ENCODE measurements at places on chromosomes 2 and 18.

- peak; percentile 39 for DNase-seq
Measured at GRCh38 chr2:20444101-20444992, 2.5 kb upstream of the RHOB start.

DNA sequence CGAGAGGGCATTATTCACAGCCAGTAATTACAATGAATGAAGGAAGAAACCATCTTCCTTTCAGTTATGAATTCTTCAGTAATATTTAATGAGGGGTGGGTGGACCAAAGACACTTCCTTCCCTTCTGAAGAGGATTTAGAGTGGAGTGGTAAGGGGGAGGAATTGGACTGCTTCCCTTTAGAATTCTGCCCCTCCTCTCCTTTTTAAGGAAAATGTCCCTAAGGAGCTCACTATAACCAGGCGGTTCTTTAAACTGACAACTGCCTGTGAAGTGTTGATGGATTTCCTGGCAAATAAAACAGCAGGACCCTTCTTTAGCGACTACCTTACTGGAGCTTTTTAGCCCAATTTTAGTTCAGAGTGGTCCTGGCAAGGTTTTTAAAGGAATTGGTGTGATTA lies 86.4 kb downstream of the LIMS1 start:
- DNase-seq, result no peak

DNA sequence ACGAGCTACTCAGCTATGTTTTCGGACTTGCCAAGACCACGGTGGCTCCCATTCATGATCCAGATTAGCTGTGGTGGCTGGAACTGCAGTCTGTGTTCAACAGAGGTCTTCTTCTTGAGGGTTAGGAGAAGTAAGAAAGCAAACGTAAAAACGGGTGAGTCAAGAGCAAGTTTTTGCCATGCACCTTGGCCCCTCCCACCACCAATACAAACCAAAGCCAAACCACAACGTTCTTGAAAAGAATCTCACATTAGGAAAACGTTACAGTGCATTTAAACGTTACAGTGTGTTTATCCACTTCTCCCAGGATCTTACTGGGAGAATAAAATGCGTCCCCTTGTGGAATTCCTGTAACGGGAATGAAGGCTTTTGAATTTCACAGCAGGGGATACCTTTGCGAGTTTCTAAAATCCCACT lies 725 bp downstream of the FBXO48 start:
- DNase-seq, result peak; percentile 86

DNA sequence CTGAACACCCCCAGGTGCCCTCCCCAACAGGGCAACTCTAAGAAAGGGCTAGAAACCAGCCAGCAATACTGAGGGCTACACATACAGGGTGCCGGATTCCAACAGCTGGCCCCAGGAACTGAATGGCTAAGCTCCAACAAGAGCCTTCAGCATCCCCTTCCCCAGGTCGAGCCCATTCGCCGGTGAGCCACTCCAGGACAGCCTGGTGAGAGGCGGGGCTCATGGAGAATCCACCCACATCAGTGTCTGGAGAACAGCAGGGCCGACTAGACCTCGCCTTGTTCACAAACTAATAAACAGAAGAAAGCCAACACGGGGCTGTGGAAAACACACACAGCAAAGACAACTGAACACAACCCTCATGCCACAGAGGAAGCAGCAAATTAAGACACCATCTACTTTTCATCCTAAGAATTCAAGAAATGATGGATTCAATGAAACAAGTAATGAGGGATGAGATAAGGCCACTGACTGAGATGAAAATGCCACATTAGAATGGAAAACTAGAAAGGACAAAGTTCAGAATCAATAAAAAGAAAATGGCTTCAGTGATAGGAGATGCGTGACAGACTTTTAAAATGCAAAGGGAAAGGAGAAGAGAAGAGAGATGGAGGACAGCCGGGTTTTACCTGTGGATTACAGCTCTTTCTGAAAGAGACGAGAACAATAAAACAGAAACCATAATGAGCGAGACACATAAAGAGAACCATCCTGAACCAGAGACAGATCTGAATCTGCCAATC lies 8.2 kb downstream of the PER2 start:
- DNase-seq, result no peak

- no peak for DNase-seq
Measured at GRCh38 chr2:227728035-227728434, at the start of gene SCYGR7. SCYGR7 (plus strand) TSS chr2:227728335; CDS start chr2:227728335, 0 bp downstream.

DNA sequence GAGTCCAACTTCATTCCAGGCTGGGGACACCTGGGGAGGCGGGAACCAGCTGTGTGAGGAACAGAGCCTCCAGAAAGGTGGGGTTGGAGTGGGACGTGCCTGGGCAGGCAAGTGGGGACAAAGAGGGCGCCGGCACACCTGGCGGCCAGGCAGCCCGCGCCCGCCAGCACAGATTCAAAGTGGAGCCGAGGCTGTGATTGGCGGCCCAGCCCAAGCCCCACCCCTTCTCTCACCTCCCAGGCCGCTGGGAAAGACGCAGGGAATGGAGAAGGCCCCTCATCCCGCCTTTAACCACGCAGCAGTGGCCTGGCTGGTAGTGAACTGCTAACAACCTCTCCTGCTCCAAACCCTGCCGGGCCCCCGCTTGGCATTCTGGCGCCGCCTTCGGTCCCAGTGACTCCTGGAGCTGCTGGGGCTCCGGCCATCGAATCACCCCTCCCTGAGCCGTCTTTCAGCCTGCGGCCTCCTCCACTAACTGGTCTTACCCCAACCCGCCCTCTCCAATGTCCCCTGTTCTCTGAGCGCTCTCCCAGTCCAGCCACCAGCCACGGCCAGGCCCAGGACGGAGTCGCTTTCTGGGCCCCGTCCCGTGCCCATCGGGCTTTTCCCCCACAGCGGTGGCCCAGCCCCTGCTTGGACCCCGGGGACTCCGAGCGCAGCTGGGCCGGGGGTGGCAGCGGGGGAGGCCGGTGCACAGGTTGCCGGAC lies 27.9 kb upstream of the PTMA start:
- DNase-seq, result no peak

GRCh38 chr18:55376387-55376786 lies 211.6 kb downstream of the TCF4 start:
- DNase-seq, result no peak

- DNase-seq, result peak; percentile 31
Measured at GRCh38 chr2:15797939-15798281, 142.4 kb upstream of the MYCN start.

DNA sequence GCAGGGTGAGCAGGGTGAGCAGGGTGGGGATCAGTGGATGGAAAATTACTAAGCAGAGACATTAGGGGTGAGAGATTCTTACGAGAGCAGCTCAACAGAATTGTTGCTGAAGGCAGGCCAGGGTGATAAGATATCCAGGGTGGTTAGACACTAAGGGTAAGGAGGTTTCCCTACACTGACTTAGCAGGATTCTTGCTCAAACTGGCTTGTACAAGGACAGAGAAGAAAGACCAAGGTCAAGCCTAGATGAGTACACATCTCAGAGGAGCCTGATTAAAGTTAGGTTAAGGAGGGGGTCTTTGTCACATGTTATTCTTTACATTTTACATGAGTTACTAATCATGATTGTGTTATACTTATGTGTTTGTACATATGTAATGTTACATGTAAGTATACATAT lies 262.8 kb upstream of the FANCL start:
- no peak for DNase-seq

- no peak for DNase-seq
Measured at GRCh38 chr2:200856806-200857205, 7.7 kb downstream of the CLK1 start.

- DNase-seq, result no peak
Measured at GRCh38 chr2:134461511-134461910, 207.6 kb downstream of the MGAT5 start.

- no peak for DNase-seq
Measured at GRCh38 chr18:76573325-76574025, 78.4 kb upstream of the ZNF516 start.

DNA sequence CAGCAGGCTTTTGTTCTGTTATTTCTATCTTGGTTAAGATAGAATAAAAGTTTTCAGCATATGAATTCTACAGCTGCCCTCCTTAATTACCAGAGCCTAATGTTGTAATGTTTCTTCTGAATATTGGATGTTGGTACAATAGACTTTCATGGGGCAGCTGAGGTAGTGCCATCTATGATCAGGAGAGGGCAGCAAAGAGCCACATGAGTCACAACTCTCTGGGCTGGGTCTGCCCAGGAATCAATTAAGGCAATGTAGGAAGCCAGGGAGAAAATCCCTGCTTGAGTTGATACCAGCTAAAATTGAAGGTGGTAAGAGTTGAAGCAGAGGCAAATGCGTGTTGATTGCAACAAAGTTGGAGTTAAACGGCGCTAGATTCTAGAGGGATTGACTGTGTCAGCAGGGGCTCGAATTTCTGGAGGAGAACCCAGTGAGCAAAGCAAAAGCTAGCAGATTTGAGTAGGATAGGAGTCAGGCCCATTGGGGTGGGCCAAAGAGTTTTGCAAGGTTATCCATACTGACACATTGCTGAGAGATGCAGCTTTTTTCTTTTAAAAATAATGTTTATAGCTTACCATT lies 10.6 kb upstream of the MC5R start:
- DNase-seq, result peak; percentile 83

GRCh38 chr2:211084352-211084751 lies 528.0 kb downstream of the CPS1 start:
- DNase-seq, result no peak

DNA sequence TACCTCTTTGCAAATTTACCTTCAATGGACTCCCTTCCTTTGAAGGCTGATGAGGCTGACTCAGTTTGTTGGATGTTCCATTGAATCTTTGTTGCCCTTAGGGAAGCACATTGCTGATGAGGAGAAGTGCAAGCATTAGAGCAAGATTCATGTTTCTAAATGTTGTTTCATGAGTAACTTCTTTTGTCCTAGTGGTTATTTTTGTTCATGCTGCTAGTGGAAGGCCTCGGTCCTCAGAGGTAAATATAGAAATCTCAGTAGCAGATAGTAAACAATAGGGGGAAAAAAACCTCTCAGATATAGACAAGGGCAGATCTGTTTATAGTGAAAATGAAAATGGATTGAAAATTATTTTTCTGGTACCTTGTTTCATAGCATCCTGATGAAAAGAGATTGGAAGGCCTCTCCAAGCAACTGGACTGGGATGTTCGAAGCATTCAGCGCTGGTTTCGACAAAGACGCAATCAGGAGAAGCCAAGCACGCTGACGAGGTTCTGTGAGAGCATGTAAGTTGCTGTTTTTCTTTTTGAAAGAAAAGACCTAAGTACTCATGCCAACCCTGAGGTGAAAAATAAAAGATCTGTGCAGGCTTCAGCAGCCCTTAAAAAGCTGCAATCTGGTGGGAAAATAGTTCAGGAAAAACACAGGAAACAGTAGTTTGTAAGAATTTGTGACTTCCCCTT lies 104.9 kb downstream of the CERS6 start:
- no peak for DNase-seq

DNA sequence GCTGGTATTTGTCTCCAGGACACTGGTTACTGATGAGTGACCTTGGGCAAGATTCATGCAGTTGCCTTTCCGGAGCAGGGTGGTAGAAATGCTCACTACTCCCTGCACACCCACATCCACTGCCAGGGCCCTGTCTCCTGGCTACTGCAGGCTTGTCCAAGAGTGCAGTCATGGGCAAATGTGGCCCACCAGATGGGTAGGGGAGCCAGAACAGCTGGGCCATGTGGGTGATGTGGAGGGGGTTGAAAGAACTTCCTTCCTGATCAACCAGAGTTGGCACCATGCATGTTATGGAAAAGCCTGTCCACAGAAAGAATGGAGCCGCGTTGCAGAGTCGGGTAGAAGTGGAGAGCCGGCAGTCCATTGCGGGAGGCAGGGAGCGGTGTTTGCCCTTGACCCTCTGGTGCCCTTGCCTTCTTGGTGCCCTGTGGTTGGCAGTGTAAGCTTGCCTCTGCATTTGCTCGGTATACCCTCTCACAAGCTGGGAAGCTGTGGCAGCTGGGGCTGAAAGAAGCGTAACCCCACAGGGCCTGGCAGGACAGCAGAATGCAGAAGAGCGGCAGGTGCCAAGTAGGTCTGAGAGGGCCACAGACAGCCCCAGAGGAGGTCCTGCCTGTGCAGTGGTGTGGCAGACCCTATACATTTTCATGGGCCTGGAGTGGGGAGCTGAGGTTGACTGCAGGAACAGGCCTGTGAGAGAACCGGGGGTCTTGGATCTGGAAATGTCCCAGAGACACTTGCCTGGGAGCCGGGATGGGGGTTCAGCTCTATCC lies 253.2 kb downstream of the TFCP2L1 start:
- DNase-seq, result no peak

DNA sequence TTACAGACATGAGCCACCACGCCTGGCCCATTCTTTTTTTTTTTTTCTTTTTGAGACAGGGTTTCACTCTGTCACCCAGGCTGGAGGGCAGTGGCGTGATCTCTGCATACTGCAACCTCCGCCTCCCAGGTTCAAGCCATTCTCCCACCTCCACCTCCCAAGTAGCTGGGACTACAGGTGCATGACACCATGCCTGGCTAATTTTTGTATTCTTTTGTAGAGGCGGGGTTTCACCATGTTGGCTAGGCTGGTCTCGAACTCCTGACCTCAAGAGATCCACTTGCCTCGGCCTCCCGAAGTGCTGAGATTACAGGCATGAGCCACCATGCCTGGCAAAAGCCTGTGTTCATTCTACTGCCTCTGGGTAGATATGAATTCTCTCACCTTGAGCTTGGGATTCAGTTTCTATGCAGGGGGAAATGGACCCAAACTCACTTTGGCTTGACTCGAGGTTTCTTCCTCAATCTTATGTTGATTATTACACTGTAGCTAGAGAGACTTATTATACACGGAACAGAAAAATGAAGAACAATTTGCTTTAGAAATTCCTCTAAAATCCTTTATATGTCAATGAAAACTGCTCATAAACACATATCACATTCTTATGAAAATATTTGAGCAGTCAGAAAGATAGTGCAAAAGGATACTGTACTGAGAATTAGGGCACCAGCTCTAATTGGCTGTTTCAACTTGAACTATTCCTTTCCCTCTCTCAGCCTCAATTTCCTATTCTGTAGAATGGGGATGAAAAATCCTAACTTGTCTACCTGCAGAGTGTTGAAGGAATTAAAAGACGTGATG lies 252.3 kb downstream of the MYCN start:
- no peak for DNase-seq

DNA sequence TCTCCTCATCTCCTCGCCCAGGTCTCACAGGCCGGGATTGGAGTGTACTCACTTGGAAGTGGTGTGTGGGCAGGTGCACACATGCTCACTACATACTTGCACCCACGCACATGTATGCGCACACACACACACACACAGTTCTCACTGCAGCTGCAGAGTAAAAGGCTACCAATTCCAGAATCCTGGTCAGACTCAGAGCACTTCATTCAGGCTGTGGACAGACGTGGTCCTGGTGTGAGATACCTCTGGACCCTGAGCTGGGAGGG lies 19.4 kb downstream of the CELF4 start:
- DNase-seq, result no peak

DNA sequence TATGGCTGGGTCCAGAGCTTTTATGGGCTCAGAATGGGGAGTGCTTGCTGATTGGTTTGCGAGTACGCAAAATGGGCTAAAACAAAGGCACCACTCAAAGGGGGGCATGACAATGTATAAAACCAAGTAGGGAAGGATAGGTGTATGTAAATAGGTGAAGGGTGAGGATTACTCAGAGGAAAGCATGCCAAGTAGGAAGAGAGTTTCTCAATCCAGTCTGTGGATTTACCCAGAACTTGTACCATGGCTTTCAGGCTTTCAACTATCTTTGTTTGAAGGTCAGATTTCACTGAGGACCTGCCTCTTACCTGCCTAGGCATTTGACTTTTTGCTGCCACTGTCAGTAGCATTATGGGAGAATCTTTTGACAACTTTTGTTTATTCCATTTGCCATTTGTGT lies 92.3 kb downstream of the RAB3GAP1 start:
- no peak for DNase-seq

GRCh38 chr18:34650121-34650545 lies 60.0 kb upstream of the DTNA start:
- no peak for DNase-seq

GRCh38 chr2:160701822-160702221 lies 208.2 kb upstream of the RBMS1 start:
- DNase-seq, result no peak
